ENCODE measurements at places on chromosomes 7 and 10. TPM values are rescaled to one million over a fixed set of nuclear protein-coding genes. Genes with fewer than 3 reads are reported as not detected.

CDC14C gene
- 0.07 TPM for total RNA-seq

SLC18A3 gene
- total RNA-seq, result not detected

NKX1-2 gene
- total RNA-seq, result 1.4 TPM

VSTM4 gene
- not detected for total RNA-seq

ITPRID1 gene
- total RNA-seq, result not detected

RAMP3 gene
- not detected for total RNA-seq

AS3MT gene
- total RNA-seq, result 2.1 TPM

FRMPD2 gene
- total RNA-seq, result under 0.01 TPM

NCF1 gene
- 0.57 TPM for total RNA-seq

ABCB1 gene
- not detected for total RNA-seq

POU6F2 gene
- not detected for total RNA-seq

TRPV5 gene
- not detected for total RNA-seq

KIAA1549 gene
- 2.2 TPM for total RNA-seq

SPDYE5 gene
- not detected for total RNA-seq

HTRA1 gene
- 120 TPM for total RNA-seq

CPXM2 gene
- 0.07 TPM for total RNA-seq

ZNF425 gene
- 4.4 TPM for total RNA-seq

ADAM8 gene
- total RNA-seq, result 147 TPM

ARPC1B gene
- 362 TPM for total RNA-seq

IKZF5 gene
- 5.8 TPM for total RNA-seq

EGFR gene
- total RNA-seq, result 358 TPM

ITGA8 gene
- total RNA-seq, result not detected

PCGF5 gene
- 38.8 TPM for total RNA-seq

KLF14 gene
- not detected for total RNA-seq

CALML5 gene
- 2.3 TPM for total RNA-seq

MLXIPL gene
- total RNA-seq, result 0.14 TPM

UCN3 gene
- not detected for total RNA-seq

FBXO24 gene
- total RNA-seq, result 0.21 TPM

All from nasal cavity respiratory epithelium epithelial cell of viscerocranial mucosa (primary cell).